ENCODE measurements at places on chromosomes 2 and 18. TPM values are rescaled to one million over a fixed set of nuclear protein-coding genes. Genes with fewer than 3 reads are reported as not detected.

RAX gene
- not detected for total RNA-seq

DNA sequence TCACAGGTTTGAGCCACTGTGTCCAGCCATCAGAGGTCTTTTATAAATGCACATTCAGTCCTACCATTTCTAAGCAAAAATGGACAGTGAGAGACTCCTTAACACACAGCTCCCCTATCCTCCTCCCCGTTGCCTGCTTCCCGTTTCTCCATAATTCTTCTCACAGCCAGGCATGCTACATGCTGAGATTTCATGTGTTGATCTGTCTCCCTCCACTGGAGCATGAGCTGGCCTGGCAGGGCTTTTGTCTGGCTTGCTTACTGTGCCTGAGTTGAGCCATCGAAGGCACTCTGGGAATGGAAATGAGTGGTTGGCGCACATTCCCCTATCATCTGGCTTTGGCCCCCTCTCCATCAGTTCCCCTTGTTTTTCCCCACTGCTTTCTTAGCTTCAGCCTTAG lies 413.5 kb downstream of the PTPRM start:
- no peak for DNase-seq

PARD6G gene
- total RNA-seq, result 2.4 TPM

GRCh38 chr18:63197246-63197869 lies 122.2 kb downstream of the BCL2 start:
- DNase-seq, result no peak

- DNase-seq, result no peak
These were observed 38.7 kb upstream of the ATL2 start for GRCh38 chr2:38415728-38416291.

- no peak for DNase-seq
These were observed 14.2 kb upstream of the DSG1 start for GRCh38 chr18:31303771-31304170.

GRCh38 chr2:223142118-223142517 lies 90.1 kb downstream of the KCNE4 start:
- no peak for DNase-seq

DNA sequence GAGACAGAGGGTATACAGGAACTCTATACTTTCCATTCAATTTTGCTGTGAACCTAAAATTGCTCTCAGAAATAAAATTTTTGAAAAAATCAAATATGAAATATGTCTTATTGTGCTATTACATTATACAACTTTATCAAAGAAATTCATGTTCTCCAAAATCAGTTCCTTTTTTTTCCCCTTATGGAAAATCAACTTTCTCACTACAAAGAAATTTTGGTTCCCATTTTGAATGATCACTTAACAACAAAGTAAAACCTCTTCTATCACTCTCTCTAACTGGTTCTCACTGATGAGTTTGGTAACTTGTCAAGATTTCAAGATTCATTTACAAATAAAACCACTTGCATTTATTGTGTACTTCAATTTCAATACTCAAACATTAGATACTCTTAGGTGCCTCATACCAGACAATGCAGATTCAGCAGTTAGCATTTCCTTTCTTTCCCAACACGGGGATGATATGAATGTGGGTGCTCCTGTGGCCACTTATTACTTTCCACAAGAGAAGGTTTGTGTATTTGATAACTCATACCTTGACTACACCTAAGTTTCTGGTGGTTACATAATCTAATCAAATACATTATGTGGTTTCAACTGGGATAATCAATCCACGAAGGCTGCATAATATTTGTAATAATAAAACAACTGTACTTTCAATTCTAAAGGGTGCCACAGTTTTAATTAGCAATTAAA lies 6.4 kb downstream of the PSME4 start:
- DNase-seq, result no peak

DNA sequence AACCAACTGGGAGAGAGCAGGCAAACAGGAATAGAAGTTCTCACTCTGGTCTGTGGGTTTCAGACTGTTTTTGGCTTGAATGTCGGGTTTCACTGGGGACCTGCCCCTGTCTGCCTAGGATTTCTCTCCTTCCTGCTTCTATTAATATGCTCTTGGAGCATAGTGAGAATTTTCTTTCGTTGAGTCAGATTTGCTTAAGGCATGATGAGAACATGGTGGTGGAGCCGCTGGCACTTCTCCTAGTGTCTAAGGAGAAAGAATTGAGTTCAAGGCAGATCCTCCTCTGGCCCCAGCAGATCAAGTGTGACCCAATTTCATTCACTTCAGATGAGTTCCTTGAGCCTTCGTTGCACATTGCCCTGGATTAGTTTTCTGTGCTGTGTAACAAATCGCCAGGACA lies 103.9 kb upstream of the HS6ST1 start:
- DNase-seq, result peak; percentile 3

DNA sequence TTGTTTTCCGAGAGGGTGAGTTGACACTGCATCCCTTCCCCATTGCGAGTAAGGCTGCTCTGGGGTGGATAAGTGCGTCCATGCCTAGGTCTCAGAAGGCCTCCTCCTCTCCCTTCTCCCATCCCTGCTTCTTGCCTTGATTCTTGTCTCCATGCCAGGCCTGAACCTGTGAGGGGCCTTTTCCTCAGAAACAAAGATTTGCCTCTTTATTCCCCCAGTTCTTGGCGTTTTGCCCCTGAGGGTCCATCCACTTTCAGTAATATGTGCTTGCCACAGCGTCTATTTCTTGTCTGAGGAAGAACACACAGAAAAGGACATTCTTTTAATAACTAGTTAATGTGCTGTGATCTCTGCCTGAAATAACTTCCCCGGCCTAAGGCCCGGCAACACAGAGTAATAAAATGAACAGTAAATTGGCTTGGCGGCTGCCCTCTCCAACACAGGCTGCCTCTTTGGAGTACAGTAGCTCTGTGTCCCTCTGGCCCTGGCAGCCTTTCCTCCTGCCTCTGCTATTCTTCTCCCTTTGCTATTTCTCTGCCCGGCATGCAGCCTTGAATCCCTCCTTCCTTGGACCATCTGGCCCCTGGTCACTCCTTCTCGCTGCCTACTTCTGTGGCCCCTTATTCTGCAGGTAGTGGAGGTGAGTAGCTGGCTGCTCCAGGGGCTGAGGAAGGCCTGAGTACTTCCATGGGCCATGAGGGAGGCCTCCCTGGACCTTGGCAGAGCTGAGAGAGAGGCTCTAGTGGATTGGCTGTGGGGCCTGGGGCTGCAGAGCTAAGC lies 4.4 kb downstream of the EHD3 start:
- DNase-seq, result no peak

GRCh38 chr2:37987098-37987775 lies 62.1 kb downstream of the RMDN2 start:
- DNase-seq, result no peak

GRCh38 chr2:239326831-239327535 lies 73.8 kb downstream of the HDAC4 start:
- DNase-seq, result no peak

DNA sequence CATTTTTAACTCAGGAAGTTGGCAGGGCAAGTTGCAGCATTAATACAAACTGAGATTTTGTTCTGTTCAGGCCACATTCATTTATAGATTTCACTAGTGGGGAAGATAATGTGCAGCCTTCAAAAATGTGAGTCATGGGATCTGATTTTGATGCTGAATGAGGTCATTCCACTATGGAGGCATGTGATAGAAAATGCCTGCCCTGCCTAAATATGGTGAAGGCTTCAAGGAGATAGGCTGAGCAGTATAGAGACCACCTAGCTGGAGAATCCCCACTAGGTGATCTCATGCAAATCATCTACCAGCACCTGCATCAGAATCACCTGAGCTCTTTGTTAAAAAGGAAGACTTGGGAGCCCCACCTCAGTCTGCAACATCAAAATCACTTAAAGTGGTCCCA lies 43.7 kb downstream of the PAX3 start:
- DNase-seq, result no peak

DNA sequence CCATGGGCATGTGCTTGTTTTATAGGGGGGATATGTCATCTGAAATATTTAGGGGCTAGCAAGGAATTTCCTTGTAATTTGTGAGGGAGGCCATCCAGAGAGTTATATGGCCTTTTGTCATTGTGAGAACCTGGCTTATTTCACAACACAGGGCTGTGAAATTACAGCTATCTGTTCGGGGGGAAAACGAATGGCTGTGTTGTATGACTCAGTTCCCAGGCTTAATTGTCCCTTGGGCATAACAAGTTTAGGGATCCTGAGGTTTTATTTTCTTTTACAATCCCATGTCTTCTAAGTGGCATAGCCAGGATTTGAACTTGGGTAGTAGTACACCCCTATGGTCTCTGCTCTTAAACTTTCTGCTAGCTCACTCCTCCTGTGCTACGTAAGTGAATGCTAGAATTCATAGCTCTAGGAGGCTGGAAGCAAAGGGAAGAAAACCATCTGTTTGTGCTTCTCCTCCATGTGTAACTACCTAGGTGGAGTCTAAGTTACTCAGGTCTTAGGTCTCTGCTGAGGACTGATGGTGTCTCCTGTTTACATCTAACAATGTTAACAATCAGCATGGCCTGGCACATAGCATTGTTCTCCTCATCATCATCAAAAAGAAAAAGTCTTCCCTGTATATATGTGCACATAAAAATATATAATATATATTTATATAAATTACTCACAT lies 53.8 kb downstream of the SKA1 start:
- DNase-seq, result no peak

DNA sequence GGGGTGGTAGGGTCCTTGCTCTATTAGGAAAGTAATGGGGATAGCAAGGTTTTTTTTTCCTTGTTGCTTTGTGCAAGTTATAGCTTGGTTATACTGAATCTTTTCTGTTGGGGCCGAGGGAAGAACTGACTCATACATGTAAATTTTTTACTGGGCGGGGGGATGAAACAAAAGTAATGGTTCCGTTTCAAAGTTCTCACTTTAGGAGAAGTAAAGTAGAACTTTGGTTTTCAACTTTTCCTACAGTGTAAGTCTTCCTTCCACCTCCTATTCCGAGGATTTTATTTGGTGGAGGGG lies 1.1 kb downstream of the AFTPH start:
- DNase-seq, result no peak

DNA sequence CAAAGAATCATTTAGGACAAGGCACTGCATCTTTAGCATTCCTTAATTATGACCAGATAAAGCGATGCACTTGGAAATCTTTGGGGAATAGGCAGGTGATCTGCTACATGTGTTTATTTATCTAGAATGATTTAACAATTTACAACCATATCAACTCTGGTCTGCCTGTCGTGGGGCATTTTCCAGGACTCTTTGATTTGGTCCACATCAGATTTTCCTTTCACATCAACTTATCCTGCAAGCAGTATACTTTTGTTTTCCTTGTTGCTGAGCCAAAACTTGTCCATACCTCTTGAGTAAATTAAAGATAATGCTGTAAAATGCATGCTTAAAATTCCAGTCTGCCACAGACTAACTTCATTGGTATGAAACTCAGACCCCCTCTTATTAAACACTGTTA lies 312.4 kb upstream of the TCF4 start:
- DNase-seq, result no peak

TXNDC2 gene
- total RNA-seq, result 0.09 TPM

DNA sequence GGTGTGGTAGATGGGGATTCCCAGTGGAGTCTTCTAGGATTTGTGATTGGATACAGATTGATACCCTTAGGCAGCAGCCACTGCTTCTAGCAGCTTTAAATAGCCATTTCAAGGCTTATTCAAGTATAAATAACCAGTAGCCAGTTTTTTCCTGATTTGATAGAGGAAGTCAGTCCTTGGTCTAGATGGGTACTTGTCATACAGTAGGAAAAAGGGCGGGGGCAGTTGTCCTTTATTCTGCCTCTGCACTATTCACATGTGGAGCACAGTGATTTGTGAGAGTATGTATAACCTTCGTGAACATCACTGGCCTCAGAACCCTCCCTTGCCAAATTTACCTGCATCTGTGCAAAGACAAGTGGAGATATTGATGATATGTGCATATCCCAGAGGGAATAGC lies 6.8 kb downstream of the PPP1CB start:
- no peak for DNase-seq

DNA sequence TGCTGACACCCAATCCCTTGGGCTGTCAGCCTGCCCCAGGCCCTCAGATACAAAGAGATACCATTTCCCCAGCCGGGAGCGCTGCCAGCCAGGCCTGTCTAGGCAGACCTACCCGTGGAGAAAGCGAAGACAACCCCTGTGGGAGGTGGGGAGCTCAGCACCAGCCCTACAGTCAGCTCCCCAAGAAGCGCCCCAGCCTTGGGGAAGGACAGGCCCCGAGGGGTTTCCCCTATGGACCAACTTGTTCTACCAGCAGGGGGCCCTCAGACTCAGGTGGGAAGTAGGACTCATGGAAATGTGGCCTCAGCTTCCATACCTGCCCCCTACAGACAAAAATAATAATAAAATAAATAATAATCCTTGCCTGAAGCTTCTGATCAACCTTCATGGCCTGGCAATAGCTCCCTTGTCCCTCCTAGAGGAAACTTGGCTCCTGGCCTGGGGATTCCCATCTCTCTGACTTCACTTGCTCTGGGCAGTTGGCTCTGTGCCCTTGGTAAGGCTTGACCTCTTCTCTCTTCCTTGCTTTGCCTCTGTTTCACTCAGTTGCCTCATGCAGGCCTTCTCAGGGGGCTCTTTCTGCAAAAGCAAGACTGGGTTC lies 7.0 kb downstream of the SLC35F6 start:
- no peak for DNase-seq

- peak; percentile 69 for DNase-seq
These were observed 15.3 kb downstream of the CHRNA1 start for GRCh38 chr2:174748948-174749347.

- no peak for DNase-seq
These were observed 2.8 kb downstream of the SNORC start for GRCh38 chr2:232872826-232873225.

GRCh38 chr18:23912356-23912755 lies 102.2 kb upstream of the TTC39C start:
- DNase-seq, result no peak

HADHB gene
- 103 TPM for total RNA-seq

C2orf15 gene
- total RNA-seq, result 0.65 TPM

DNA sequence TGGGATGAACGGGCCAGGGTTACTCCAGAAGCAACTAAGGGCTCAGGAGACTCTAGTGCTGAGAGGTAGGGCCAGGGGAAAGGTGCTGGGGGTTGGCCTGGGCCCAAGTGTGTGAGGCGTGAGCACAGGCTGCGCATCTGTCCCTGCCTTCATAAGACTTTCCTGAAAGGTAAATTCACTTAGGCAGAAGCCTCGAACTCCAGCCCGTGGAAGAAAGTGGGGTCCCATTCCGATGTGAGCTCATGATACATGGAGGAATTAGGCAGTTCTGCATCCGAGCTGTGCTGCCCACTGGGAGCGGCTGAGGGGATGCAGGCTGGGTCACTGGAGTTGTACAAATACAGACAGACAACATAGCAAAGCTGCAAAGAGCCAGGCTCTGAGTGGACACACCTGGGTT lies 16.2 kb downstream of the PARD6G start:
- DNase-seq, result no peak

GRCh38 chr2:219844401-219845091 lies 217.1 kb downstream of the SLC4A3 start:
- no peak for DNase-seq

ABCB11 gene
- total RNA-seq, result 74.3 TPM

All from liver (tissue), 10 donors.